GM03348 (cell line): ENCODE measurements at places on chromosomes 16 and 17.
A peak's percentile ranks its signal among the peaks of the same experiment; 100 is the strongest.

DNA sequence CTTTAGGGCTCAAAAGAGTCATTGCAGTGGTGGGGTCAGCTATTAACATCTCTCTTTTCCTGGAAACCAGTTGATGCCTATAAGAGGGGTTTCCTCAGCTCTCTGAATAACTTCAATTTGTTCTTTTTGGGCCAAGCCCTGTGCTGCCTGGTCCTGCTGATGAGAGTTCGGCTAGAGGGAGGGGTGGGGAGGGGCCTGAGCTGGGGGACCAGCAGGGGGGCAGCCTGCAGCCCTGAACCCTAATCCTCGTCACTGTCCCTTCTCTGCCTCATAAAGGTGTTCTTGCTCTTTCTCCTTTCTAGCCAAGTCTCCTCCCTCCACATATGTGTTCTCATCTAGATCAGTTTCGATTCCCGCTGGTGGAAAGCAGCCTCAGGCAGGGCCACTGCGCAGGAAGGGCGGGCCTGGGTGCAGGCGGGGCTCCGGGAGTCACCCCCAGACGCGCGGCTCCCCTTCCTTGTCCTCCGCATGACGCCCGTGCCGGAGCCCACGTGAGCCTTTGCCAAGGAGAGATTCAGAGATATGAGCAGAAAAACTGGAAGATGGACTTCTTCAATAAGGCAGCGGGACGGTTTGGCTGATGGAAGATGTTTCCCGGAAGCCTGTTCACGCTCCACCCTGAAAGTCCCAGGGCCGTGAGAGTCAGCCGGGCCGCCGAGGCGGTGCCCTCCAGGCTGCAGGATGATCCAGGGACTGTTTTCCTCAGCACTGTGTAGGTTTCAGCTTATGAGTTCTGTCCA lies 15.0 kb upstream of the RHOT1 start:
- DNase-seq, result peak; percentile 89

GRCh38 chr17:13735444-13735843 lies 133.7 kb upstream of the HS3ST3A1 start:
- DNase-seq, result no peak

DNA sequence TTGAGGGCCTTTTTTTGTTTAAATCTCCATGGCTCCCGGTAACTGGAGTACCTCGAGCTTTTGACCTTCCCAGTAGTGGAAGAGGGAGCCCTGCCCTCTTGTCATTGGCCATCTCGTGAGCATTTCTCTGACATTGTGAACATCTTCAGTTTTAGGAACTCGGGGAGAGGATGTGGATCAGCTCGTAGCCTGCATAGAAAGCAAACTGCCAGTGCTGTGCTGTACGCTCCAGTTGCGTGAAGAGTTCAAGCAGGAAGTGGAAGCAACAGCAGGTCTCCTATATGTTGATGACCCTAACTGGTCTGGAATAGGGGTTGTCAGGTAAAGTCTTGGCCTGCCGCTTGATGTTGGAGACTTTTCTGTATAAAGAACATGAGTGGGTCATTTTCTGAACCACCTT lies 24.3 kb downstream of the NTAN1 start:
- no peak for DNase-seq

GRCh38 chr16:8667492-8667891 lies 6.9 kb upstream of the ABAT start:
- DNase-seq, result no peak

GRCh38 chr17:41419716-41420115 lies 4.7 kb downstream of the KRT37 start:
- no peak for DNase-seq

DNA sequence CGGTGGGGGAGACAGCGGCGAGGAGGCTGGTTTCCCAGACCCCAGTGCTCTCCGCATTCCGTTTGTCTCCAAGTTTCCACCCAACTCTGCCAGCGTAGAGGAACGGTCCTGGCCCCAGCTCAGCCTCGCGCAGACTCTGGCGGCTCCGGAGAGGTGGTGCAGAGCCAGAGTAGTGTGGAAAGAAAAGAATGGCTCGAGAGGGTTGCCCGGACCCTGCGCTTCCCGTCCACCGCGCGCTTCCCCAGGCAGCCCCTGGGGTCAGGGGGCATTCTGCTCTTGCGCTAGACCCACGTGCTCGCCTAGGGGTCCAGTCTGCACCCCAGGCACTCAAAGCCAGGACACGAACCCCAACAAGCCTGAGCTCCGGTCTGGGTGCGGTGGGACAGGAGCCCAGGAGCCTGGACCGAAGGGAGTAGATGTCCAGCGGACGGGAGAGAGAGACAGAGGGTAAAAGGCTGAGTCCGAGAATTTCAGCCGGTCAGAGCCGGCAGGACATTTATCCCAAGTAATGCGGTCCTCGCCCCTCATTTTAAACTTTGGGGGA lies 3.8 kb downstream of the PMP22 start:
- peak; percentile 62 for DNase-seq

- no peak for DNase-seq
Observed at GRCh38 chr16:15847611-15848175, 9.1 kb downstream of the MYH11 start.

GRCh38 chr17:67258821-67259468 lies 13.9 kb upstream of the HELZ start:
- DNase-seq, result no peak

- no peak for DNase-seq
Observed at GRCh38 chr17:27513849-27514248, 57.6 kb downstream of the KSR1 start.

- no peak for DNase-seq
Observed at GRCh38 chr16:28261942-28262341, 30.4 kb upstream of the SBK1 start.

DNA sequence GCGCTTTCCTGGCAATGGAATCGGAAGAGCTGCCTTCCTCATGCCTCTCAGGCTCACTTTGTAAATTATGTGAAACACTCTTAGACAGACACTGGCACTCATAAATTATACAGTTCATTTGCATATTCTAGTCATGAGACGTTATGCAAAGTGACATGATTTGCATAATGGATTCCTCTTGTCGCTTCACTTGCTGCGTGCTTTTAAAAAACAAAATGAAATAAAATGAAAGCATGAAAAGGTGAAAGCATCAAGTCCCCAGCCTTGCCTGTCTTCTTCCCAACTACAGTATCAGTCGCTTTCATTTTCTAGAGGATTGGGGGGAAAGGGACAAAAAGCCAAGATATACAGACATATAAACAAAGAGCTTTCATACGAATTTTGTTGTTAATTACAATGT lies 252.8 kb upstream of the PMFBP1 start:
- DNase-seq, result no peak

DNA sequence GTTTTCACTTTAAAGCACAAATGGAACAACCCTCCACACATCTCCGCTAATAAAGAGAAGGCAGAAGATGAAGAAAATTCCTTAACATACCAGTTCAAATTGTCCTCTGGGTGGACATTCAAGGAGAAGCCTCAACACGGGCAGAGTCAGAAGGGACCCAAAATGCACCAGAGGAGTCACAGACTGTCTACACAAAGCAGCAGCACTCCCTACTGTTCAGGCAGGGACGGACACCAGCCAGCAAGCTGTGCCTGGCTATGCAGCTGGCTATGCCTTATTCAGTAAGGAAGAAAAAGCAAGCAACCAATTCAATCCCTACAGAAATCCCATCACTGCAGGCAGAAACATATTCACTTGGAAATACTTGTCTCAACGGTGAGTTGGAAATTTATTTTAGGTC lies 8.1 kb downstream of the DNAJC7 start:
- no peak for DNase-seq

DNA sequence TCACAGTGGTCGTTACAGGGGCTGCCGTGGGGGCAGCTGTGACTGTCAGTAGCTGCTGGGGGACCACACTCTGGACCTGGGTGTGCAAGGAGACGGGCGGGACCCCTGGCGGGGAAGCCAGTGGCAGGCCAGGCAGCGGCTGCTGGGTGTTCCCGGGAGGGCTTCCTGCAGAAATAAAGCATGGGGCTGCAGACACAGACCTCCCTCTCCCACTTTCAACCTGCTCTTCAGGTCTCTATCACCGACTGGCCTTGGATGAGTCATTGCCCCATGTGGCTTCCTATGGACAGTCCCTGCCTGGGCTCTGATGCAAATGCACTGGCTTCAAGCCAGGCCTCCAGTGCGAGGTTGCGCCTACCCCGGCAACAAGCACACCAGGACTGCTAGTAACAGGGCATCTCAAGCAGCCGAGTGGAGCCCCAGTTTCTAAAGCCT lies 17.2 kb downstream of the SREBF1 start:
- peak; percentile 75 for DNase-seq

DNA sequence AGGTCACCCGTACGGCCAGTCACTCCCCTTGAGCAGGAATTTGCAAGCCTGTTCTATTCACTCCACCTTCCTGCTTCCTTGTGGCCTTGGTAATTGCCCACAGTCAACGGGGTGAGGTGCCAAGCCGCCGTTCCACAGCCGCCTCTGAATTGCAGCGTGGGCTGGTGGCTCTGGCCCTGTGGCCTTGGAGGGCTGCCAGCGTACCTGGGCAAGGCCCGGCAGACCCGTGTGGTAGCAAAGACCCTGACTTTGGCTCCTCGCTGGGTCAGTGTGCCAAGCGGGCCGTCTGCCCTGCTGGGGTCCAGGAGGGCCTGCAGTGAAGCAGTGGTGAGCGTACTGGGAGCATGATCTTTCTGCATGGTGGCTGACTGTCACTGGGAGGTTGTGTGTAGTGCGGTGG lies 3.6 kb downstream of the BANP start:
- no peak for DNase-seq

DNA sequence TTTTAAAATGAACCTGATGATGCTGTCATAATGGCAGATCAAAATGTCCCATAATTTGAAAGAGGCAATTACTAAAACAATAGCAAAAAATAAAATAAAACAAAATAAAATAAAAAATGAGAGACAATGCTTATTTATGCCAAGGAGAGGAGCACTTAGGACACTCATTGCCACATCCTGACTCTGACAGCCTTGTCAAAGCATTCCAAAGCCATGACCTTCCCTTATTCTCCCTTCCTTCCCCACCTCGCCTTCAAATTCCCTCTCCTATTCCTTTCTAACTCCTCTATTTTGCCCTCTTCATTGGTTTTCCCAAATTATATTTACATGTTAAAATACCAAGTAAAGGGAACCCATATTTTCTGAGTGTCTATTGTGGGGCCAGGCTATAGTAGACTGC lies 220.0 kb downstream of the CDH13 start:
- no peak for DNase-seq

GRCh38 chr17:29840884-29841283 lies 89.1 kb downstream of the SSH2 start:
- DNase-seq, result peak; percentile 48

GRCh38 chr16:89918453-89919347 lies at the start of gene MC1R:
TSS of gene MC1R (plus strand) at chr16:89918862. CDS start at chr16:89919259, 397 bp downstream.
- DNase-seq, result peak; percentile 64

GRCh38 chr17:8904201-8904600 lies 36.7 kb upstream of the PIK3R6 start:
- DNase-seq, result no peak

DNA sequence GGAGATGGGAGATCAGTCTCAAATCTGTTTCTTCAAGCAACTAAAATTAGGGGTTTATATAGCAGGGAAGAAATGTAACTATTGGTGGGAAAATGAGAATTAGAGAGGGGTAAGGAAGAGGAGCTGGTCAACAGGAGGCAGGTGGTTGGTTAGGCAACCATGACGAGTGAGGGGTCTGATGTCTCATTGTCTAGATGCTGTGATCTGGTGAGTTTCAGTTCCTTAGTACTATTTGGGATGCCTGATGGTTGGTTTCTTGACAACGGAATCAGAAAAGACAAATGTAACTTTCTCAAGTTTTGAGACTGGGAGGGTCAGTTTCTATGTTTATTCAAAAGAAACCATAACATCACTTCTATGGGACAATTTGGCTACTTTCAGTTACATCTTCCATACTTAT lies 415.3 kb upstream of the C16orf82 start:
- no peak for DNase-seq

DNA sequence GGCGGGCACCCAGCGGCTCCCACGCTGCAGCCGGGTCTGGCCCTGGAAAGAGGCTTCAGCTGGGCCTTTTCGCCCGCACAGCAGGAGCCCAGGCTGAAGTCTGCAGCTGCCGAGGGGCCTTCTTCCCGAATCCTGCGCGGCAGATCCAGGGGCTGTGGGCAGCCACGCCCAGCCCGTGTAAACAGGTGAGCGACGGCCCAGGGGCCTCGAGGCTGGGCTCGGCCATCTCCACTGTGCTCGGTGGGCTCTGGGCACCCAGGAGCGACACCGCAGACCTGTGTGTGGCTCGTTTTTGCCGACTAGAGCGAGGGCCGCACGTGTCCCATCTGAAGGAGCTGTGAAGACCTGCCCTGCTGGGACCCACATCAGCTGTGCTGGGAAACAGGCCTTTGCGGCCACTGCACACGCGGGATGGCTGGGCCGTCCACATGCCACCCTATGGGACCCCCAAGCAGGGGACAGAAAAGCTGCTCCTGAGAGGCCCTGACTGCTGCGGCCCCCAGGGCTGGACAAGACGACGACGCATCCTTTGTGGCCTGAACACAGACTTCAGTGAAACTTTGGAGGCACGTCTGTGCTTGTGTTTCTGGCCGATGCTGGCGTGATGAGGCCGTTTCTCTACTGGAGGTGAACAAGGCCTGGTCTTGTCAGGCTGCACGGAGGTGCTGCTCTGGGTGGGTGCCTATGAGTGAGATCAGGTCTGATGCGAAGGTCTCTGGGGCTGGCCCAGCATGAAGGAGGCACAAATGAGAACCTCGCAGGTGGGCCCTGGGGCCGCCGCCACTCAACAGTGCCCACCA lies 5.2 kb upstream of the APRT start:
- DNase-seq, result no peak
